ENCODE measurements at places on chromosomes 7 and 10.

GRCh38 chr7:139490130-139490529, 6.7 kb upstream of the KLRG2 start:
- no peak for DNase-seq

GRCh38 chr7:140451716-140452115, 27.6 kb downstream of the MKRN1 start:
- DNase-seq, result no peak

DNA sequence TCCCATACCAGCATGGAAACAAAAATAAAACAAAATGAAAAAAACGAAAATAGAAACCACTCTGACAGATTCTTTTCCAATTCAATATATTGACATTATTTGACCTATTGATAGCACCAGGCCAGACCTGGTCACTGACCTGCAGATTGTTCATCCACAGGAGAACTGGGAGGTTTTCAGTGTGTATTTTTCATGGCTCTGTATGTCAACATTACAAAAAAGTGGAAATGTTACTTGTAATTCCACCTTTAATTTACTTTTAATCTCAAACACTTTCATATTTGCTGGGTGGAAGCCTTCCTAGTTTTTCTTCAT, 2.9 kb downstream of the HKDC1 start:
- no peak for DNase-seq

- no peak for DNase-seq
These were observed 13.1 kb upstream of the GOT1 start for GRCh38 chr10:99443500-99443899.

DNA sequence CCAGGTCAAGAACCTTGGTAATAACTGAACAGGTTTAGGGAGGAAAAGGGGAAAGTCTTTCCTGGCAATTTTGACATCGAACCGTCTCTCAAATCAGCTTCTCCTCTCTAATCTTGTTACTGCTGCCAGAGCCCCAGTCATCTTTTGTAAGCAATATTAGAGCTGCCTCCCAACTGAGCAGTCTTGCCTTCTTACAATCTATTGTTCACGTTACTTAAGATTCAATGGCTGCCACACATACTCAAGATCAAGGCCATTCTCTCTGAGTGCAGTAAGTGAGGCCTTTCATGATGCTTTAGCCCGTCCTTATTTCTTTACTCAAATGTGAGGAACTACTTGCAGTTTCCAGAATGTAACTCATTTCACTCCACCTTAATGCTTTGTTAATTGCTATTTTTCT, 12.4 kb downstream of the NET1 start:
- DNase-seq, result no peak

- no peak for DNase-seq
These were observed 4.4 kb downstream of the SEMA3A start for GRCh38 chr7:84190016-84190705.

DNA sequence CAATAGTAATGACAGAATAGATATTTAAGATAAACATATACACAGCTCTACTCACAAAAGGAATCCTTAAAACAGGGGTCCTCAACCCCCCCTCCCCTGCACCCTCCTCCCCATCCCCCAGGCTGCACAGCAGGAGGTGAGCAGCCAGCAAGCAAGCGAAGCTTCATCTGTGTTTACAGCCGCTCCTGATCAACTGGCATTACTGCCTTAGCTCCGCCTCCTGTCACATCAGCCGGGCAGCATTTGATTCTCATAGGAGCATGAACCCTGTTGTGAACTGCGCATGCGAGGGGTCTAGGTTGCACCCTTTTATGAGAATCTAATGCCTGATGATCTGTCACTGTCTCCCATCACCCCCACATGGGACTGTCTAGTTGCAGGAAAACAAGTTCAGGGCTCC, 65.5 kb downstream of the SMURF1 start:
- no peak for DNase-seq

- no peak for DNase-seq
These were observed 172.9 kb downstream of the CDK14 start for GRCh38 chr7:90769036-90769435.

GRCh38 chr10:96275685-96276418, 4.5 kb upstream of the BLNK start:
- no peak for DNase-seq

GRCh38 chr7:46197785-46198540, 276.9 kb upstream of the IGFBP3 start:
- DNase-seq, result no peak

- DNase-seq, result no peak
These were observed 28.7 kb downstream of the CHST15 start for GRCh38 chr10:124064676-124065075.

- DNase-seq, result no peak
These were observed 98.7 kb upstream of the DNAAF5 start for GRCh38 chr7:627661-628401.

DNA sequence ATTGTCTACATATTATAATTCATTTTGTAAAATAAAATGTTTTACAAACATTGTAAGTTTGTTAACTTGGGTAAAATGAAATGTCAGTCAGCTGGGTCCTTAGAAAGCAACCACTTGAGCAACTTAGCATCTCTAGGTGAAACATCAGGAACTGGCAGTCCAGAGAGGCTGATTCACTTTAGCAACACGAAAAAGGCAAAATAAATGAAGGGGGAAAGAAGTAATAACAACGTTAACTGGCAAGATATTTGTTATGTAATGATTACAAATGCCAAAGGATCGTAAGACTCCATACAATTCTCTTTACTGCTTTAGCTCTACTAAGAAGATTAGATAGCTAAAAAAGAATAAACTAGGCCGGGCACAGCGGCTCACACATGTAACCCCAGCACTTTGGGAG, 5.0 kb downstream of the PDZD8 start:
- no peak for DNase-seq

- DNase-seq, result no peak
These were observed 497.3 kb downstream of the INHBA start for GRCh38 chr7:41205600-41205999.

Measured in RWPE2 (cell line).